ENCODE measurements at places on chromosomes 6 and 20.

DNA sequence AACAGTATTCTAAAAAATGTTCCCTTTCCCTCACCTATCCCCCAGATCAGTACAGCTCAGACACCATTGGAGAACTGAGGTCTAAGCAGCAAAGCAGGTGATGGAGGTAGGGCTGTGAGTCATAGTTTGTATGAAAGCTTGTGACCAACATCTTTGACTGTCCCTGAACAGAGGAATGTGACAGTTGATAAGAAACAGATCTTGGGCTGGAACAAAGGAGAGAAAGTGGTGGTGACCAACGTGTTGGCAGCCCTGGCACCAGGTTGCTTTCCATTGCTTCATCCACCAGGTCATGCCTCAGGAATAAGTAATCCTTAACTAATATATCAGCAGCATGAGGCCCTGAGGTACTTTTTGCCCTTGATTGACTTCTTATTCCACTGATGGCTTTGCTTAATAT, 19.9 kb upstream of the CRIP3 start:
- DNase-seq: no peak

DNA sequence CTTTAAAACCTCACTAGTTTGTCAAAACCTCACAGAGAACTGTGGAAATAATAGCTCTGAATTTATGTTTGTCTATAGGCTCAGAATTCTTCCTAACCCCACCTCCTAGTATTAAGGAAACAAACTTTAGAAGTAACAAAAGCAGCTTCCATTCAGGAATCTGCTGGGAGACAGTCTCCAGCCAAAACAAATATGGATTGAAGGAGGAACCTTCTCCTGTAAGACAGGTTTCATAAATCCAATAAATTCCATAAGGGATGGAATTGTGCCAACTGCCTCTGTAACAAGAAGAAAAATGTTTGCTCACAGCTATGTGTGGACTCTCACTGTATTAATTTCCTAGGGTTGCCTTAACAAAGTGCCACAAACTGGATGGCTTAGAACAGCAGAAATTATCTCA, 7.5 kb downstream of the SYCP2 start:
- DNase-seq: no peak

DNA sequence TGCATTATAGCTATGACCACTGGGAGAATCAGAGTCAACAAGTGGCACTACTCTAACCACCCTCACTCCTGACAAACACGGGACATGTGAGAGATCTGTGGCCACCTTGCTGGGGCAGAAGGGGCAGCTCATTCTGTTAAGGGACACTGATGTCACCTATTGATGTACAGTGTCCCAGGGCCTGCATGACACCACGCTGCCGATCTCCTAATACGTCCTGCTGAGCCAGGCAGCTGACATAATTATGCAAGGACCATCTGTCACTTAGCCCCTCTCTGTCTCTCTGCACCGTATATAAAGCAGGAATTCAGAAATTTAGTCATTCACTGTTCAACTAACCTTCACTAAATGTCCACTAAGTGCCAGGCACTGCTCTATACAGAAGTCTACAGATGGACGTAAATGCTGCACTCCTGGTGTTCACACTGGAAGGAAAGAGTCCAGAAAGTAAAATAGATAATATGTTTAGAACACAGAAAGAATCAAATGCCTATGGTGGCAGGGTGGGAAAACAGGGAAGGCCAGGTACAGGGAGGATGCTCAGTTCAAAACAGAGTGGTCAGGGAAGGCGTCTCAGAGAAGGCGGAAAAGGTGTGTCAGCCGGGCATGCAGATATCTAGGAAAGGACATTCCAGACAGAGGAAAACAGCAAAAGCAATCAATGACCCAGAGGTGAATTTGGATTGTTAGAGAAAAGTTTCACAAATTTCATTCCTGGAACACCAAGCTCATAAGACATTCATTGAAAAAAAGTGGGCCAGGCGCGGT, 173.8 kb downstream of the ZNF217 start:
- DNase-seq: no peak

DNA sequence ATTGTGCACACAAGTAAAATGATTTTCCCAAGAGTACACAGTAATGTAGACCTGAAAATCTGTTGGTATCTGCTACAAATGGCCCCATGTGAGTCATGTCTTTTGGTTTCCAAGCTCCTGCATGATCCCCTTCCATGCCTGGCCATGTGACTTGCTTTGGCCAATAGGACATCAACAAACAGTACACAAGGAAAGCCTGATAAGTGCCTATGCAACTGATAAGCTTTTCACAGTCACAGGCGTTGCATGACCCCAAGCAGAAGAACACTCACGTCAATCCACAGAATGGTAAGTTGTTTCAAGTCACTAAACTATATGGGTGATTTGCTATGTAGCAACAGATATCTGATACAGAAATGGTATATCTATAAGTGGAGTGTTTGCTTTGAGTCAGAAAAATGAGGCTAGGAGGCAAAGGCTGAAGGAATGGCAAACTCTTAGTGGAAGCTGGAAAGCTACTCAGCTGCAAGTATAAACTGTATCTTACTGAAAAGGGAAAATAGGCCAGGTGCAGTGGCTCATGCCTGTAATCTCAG, 160.1 kb upstream of the BEND3 start:
- DNase-seq: peak; percentile 21

GRCh38 chr6:37868447-37868825, 48.9 kb downstream of the ZFAND3 start:
- peak; percentile 41 for DNase-seq

DNA sequence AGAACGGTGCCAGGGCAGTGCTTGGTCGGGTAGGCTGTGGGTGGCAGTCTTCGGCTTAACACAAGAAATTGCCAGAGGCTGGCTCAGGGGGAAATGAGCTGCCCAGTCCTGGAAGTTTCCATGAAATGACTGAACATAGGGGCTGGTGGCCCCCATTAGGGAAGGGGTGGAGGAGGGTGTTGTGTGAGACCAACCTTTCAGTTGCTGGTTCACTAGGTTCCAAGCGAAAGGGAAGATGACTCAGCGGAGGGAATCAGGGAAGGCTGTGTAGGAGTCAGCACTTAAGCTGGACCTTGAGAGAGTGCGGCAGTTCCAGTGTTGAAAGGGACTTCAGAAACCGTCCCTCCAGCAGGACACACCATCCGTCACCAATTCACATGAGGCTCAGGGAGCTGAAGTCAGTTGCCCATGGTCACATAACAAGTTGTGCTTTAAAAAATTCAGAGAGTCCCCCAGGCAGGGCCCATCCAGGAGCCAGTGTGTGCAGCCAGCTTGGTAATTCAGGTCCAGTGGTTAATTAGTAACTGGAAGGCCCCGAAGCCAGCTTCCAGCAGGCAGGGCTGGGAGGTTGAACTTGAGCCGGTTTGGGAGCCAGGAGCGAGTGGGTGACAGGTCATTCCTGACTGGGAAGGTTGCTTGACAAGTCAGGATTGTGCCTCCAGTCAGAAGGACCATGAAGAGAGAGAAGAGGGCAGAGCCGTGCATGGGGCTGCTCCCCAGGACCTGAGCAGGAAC, at the start of gene SGK2:
TSS of gene SGK2 (plus strand) at position 616 of the 735 bp plus-strand sequence. CDS start 7,469 bp downstream, outside the sequence.
- peak; percentile 12 for DNase-seq

- no peak for DNase-seq
Observed at GRCh38 chr6:131997429-131998153, 46.4 kb upstream of the CCN2 start.

DNA sequence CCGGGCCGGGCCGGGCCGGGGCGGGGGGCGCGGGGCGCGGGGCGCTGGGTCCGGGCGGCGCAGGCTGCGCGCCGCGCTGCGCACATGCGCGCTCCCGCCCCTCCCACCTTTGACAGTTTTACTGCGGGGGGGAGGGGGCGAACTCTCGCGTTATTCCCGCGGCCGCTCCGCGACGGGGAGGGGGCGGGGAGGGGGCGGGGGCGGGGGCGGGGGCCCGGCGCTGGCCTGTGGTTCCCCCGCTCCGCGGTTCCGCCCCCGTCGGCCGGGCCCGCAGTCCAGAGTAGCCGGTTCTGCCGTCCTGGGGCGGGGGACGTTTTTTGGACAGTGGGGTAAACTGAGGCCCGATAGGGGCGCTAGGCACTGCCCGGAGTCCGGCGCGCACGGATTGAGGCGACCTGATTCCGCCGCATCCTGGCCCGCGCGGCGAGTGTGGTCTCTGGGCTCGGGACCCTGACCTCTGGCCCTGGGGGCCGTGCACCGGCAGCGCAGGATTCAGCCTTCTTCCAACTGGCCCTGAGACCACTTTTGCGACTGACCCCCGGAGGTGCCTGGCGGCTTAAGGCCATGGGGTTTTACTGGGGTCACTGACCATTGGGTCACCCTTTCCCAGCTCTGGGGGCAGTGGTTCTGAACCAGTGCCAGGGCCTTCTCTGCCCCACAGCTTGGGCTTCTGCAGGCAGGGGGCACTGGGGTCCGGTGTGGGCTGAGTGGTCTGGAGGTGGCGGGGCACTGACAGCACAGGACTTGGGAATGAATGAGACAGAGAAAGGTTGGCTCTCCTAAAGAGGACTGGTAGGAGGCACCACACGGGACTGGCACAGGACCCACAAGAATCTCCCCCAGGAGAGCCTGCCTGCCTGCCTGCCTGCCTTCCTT, at the start of gene ZNF512B:
TSS of gene ZNF512B (minus strand) at position 93 of the 876 bp plus-strand sequence. CDS start 1,980 bp downstream, outside the sequence.
- DNase-seq: no peak

- DNase-seq: peak; percentile 4
Observed at GRCh38 chr6:127939442-127940066, 38.7 kb upstream of the THEMIS start.

GRCh38 chr6:110387986-110388385, 27.4 kb downstream of the DDO start:
- DNase-seq: no peak

GRCh38 chr20:33211817-33212424, 5.2 kb upstream of the BPIFA3 start:
- DNase-seq: peak; percentile 34

- no peak for DNase-seq
Observed at GRCh38 chr6:124064317-124065113, 260.9 kb downstream of the NKAIN2 start.

- no peak for DNase-seq
Observed at GRCh38 chr6:17635568-17635967, 35.5 kb downstream of the FAM8A1 start.

DNA sequence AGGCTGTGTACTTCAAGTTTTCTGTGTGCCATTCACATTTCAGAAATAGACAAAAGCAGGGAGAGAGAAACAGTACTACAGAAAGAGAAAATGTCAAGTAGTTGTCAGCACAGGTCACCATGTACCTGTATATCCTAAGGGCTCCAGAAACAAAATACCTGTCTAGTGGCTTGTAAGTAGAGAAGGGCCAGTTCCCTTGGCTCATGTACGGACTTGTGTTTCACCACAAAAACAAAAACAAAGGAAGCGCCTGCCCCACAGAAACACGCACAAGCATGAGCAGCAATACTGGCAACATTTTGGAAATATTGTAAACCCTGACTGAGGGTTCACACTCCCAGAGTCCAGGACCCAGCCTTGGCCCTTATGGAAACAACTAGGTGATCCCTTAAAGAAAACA, 44.3 kb downstream of the CNKSR3 start:
- no peak for DNase-seq

- DNase-seq: no peak
Observed at GRCh38 chr20:63433351-63433750, 39.1 kb downstream of the KCNQ2 start.

- DNase-seq: no peak
Observed at GRCh38 chr6:140494321-140495108, 1120.1 kb upstream of the CITED2 start.

- DNase-seq: peak; percentile 5
Observed at GRCh38 chr20:7637184-7637583, 303.1 kb downstream of the HAO1 start.

DNA sequence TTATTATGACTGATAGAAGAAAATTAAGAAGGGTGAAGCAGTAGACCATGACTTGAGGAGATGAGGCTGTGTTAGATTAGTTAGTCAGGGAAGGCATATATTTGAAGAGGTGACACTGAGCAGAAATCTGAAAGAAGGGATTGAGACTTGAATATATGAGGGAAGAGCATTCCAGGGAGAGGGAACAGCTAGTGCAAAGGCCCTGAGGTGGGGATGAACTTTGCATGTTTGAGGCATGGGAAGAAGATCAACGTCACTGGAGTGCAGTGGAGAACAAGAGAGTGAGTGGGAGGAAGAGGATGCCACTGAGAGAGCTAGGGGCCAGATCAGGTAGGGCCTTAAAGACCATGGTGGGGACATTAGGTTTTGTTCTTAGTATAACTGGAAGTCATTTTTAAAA, 119.0 kb downstream of the ZDHHC14 start:
- no peak for DNase-seq

- peak; percentile 25 for DNase-seq
Observed at GRCh38 chr6:143621876-143622605, 55.7 kb upstream of the PHACTR2 start.

DNA sequence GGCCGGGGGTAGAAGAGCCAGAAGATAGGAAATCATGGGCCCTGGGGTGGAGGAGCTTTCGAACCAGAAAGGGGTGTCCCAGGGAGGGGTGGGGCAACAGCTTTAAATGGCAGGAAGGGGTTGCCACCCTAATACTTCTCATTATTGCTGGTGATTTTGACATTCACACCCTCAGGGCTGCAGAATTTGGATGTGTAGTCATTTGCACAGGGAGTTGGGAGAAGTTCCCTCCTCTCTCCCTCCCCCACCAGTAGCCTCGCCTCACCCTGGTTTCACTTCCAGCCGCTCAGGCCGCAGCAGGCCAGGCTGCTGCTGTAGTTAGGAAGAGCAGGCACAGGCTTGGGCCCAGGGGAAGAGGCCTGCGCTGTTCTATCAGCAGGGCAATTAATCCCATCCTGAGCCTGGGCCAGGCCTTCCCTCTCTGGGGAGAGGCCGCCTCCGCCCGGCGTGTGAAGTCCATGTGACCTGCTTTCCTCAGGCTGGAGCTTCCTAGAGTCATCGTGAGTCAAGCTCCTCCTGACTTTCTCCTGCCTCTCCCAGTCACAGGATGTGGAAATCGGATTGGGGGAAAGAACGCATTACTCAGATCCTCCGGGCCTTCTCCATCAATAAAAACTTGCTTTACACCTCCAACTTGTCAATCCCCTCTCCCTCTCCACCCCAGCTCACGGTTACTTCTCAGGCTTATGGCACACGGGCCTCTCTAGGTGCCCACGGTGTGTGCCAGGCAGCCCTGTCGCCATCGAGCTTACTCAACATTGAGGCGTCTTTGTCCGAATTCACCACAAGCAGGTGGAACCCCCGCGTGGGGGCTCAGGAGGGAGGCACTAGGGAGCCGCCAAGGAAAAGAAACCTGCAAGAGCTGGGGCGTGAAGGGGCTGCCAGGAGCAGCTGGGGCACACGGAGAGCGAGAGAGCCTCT, 7.8 kb downstream of the ADTRP start:
- DNase-seq: peak; percentile 98

DNA sequence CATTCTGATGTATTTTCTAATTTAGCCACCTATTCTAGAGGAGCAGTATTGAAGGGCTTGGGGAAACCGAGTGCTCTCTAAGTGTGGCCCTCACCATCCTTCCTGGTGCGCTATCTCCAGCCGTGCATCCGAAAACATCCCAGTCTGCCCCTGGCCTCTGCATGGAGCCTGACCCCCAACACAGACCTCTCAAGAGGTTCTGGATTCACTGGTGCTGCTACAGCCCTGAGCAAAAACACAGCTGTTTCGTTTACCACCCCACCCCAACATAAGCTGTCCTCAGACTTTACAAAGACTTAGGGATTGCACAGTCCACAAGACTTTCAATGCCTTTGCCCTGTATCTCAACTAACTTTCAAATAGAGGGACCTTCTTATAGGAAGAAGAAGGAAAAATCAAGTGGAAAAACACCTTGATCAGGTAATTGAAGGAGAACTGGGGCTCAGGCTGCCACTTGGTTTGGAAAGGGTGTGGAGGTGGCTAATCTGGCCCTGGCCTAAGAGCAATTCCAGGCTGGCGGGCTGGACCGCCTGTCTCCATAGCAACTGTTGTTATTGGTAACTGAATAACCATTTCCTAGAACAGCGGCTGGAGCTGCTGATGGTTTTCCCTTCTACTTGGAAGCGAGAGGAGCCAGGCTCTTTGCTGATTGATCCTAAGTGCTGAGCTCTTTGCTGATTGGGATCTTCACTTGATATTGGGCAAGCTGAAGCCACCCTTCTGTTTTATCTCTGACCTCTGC, 90.2 kb upstream of the TOX2 start:
- peak; percentile 40 for DNase-seq

Data from brain microvascular endothelial cell (primary cell).